ENCODE measurements at places on chromosomes 11 and 22.
A peak's percentile ranks its signal among the peaks of the same experiment; 100 is the strongest.

DNA sequence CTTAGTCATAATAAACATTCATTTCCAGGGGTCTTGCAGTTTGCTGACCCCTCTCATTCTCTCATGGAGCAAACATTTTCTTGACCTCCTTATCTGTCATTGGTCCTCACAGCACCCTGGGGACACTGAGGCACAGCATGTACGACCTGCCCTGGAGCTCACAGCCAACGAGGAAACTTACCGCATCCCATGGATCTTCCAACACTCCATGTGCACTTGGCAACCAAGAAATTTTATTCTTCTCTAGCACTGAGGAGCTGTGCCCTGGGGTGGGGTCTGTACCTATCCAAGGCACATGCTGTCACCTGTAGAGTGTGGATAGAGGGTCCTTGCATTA is 69.4 kb upstream of the IGLL5 start:
- DNase-seq: no peak

- DNase-seq: no peak
These were observed 47.7 kb downstream of the CD82 start for GRCh38 chr11:44613153-44613552.

DNA sequence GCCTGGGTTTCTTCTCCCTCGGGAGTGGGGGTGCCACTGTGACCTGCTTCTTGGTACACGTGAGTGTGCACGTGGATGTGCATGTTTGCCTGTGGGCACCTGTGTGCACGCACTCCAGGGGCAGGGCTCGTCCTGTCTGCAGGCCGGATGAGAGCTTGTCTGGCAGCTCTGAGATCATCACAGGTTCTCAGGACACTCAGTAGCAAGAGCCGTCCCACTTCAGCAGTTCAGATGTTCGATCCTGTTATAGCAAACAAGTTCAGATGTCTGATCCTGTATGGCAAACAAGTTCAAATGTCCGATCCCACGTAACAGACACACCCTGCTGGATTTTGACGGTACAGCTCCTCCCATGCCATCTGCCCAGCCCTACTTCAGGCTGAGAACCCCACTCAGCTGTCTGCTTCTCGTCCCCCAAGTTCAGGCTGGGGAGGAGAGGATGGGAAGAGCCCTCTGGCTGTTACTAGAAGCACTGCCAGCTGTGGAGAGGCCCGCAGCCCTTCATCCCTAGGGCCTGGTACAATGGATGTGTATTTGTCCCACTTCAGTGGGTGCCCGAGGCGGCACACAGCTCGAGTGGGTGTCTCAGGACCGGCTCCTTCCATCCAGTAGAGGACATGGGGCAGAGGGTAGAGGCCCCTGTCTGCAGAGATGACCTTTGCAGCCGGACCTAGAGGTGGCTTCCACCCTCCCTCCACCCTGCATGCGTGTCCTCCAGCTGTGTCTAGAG is 1126.9 kb downstream of the BRD1 start:
- no peak for DNase-seq

GRCh38 chr22:36343070-36343719 is 44.6 kb downstream of the MYH9 start:
- no peak for DNase-seq

DNA sequence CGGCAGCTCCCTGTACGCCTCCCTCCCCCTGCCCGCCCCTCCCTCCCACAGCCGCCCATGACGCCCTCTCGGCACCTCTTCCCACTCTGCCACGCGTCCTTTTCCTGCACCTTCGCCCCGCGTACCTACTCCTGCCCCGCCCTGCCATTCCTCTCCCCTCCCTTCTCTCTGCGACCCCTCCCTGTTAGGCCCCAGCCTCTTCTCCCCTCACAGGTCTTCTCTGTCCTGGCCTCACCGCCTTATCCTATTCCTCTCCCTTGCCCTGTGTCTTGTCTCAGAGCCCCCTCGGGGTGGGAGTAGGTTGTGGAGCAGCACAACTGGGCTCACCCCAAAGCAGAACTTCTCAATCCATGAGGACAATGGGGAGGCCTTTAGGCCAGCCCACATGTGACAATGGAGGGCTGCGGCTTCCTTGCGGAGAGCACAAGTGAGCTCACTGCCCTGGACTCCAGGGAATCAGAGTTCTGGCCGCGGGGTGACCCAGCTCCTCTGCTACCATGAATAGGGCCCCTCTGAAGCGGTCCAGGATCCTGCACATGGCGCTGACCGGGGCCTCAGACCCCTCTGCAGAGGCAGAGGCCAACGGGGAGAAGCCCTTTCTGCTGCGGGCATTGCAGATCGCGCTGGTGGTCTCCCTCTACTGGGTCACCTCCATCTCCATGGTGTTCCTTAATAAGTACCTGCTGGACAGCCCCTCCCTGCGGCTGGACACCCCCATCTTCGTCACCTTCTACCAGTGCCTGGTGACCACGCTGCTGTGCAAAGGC is 539 bp downstream of the SLC35C1 start:
- DNase-seq: peak; percentile 45

- DNase-seq: no peak
These were observed 502.4 kb downstream of the INSC start for GRCh38 chr11:15617126-15617525.

GRCh38 chr11:67517784-67518552 is 5.3 kb downstream of the CABP2 start:
- no peak for DNase-seq

- DNase-seq: no peak
These were observed 174.2 kb upstream of the ARHGAP20 start for GRCh38 chr11:110886288-110886970.

GRCh38 chr11:93370260-93370659 is 39.7 kb downstream of the DEUP1 start:
- no peak for DNase-seq

- no peak for DNase-seq
These were observed 75.0 kb downstream of the BRD1 start for GRCh38 chr22:49752598-49753091.
